ENCODE measurements at places on chromosomes 13 and 19.

DNA sequence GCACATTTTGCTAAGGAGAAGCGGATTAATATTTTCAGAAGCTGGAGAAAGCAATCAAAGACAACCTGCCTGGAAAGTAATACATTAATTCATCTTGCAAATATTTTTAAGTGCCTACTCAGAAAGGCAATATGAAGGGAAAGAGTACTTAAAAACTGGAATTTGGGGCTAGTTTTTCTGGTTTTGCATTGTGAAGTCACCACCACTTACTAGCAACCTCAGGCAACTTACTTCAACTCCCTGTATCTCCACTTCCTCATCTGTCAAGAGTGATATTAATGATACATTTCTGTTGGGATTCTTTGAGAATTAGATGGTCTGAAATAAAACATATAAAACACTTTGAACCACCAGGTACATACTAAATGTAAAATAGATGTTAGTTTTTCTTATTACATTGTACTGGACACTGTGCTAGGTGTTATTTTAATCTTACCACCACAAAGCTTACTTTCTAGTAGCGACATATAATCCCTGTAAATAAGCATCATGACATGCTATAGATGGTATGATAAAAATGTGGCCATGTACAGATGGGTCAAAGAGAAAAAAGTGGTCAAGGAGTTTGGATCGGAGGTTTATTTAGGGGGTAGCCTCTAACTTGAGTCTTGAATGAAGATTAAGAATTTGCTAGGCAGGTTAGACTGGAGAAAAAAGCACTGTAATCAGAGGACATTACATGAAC is 101.2 kb downstream of the SPRY2 start:
- DNase-seq = no peak

- peak; percentile 54 for DNase-seq
Observed at GRCh38 chr19:8515317-8515716, 1.4 kb upstream of the ZNF414 start.

DNA sequence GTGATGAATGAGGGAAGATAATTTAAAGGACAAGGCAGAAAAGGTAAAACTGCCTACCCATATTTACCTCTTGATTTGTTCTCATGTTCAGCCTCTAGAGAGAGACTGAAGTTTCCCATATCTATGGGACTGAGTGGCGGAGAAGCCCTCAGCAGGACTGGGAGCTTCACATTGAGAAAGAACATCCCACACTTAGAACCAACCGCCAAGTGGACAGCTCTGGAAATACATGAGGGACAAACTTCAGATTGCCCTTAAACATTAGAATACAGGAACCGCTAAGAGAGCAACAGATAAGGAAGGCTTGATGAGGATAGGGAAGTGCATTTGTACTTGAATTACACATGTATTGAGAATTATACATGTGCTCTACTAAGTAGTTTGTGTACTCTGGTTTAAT is 316.0 kb upstream of the MIR17HG start:
- DNase-seq = no peak

DNA sequence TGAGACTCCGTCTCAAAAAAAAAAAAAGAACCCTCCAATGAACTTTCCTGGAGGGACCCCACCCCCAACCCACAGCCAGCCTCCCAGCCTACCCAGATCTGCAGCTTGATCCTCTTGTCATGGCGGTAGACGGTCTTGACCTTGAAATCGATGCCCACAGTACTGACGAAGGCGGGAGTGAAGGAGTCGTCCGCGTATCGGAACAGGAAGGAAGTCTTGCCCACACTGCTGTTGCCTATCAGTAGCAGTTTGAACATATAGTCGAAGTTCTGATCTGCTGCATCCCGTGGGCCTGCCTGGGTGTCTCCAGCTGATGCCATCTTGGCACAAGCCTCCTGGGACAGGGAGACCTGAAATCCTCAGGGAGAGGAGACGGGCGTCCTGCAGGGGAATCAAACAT is 2.4 kb downstream of the RAB3D start:
- peak; percentile 32 for DNase-seq

DNA sequence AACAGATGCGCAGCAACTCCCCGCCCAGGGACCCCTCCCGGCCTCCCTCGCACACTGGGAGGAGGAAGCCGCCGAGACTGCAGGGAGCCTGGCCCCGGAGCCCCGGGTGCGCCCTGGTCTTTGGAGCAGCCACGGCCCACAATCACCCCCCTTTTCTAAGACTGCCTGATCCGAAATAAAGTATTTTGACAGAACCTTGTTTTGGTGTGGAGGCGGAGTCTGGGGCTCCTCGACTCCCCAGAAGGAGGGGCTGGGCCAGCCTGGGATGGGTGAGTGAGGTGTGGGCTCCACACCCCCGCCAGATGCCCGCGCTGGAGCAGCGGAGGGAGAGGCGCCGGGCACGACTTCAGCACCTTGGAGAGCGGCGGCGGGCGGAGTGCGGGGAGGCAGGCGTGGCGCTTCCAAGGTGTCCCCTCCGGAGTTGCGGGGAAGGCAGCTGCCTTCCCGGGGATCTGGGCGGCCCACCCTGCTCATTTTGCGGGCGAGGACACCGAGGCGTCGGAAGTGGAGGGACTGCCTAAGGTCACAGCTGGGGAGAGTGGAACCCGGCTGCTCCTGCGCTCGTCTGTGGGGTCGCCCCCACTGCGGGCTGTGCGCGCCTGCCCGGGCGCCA is 9.4 kb downstream of the SIRT6 start:
- peak; percentile 62 for DNase-seq

DNA sequence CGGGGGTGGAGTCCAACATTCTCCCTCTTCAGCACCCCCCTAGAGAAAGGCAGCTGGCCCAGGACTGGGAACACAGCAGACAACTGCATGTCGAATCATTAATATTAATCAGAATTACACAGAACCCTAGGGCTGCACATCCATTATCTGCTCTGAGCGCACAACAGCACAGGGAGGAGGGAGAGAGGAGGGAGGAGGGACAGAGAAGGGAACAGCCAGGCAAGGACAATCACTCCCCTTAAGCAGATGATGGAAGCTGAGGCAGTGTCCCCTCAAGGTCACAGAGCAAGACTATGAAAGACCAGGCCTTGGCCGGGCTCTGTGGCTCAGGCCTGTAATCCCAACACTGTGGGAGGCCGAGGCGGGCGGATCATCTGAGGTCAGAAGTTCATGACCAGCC is 25.7 kb downstream of the TLE6 start:
- DNase-seq = no peak

DNA sequence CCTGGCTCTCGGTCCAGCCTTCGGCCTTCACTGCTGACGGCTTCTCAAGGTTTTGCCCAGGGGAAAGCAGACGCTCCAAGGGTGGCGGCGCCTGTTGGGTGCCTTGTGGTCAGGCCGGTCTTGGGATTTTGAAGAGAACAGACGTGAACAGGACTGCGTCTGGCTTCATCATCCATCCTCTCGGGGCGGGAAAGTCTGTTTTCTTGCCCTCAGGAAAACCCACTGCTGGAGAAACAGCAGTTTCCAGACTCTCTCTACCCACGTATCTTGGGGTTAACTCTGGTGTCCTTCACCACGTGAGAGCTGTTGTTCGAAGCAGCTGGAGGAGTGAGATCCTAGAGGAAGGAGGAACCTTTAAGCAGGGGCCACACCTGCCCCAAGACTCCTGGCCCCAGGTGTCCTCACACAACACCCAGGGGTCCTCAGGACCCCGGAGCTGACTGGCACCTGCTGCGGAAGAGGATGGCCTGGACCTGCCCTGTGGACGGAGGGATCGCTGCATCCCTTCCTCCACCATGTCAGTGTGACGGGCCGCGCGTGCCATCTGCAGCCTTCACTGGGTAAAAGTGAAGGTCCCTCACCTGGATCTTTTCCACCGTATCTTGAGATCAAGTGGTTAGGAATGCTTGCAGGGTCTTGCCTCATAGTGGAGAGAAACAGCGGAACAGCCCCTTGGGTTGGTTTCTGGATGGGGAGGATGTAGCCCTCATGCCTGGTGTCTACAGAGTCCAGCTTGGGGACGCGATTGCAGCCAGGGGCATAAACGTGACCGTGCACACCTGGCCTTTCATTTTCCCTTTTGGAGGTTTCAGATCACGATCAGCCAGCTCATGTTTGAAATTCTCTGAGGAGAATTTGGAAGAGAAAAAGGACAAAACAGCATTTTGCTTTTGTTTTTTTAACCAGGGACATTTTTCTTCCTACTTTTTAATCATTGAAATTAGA is 69.5 kb upstream of the MCF2L start:
- no peak for DNase-seq

DNA sequence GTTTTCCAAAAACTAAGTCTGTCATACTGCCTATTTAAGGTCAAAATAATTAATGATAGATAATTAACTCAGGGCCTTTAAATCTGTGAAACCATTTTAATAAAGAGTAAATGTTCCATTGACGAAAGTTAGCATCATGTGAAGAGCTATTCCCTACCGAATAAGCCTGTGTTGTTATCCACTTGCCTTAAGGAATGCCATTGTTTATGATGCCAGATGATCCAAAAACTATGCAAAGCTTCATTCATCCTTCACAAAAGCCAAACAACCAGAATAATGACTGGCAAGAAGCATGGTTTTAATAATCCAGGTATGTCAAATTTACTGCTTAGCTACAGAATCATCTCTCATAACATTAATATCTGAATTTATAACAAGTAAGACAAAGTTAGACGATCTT is 6.5 kb upstream of the GPC6 start:
- no peak for DNase-seq

DNA sequence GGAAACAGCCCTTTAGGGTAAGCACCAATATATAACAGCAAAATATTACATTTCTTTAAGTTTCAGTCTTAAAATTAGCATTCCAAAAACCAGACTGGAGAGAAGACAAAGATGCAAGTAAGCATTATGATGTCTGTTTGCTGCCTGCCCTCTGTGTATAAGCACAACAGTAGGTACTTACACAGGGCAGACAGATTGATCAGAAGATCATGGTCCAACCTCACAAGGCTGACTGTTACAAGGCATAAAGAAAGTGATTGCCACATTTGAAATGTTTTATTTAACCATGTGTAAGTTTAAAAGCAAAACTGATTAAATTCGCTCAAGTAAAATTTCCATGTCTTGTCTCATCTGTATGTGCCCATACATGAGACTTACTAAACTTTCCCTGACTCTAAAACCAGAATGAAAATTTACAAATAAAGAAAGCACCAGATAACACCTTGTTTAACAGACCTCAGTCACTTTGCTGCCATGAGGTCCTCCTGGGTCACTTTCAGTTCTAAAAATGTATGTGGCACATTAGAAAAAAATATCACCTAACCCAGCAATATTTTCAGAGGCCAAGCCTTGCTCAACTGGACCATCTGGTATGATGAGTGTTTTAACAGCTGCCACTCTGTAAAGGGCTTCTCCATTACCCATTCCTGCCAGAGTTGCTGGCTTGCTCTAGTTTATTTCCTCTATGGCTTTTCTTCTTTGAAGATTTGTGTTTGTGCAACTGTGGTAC is 297.0 kb downstream of the RBM26 start:
- DNase-seq = no peak

- no peak for DNase-seq
Observed at GRCh38 chr19:47374876-47375693, 26.0 kb downstream of the DHX34 start.

GRCh38 chr19:18290302-18291018 is 9.0 kb upstream of the JUND start:
- DNase-seq = peak; percentile 95

DNA sequence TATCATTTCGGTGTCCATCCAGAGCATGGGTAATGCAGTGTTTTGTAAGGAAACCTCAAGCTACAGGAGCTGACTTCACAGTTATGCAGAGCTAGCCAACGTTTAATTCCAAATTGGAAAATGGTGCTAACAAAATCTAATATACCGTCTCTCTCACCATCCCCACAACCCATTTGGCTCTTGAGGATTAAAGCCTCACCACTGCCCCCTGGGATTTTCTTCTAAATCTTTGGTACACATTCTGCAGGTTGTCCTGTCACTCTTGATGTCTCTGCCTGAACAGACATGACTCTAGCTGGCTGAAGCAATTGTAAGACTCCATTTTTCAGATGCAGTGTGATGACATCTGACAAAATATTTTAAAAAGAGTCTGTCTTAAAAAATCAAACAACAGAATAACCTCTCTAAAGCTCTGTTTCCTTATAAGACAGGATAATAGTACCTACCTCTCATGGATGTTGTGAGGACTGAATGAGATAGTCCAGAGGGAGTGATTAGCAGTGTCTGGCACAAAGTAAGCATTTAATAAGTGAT is 451.8 kb downstream of the SUCLA2 start:
- no peak for DNase-seq

GRCh38 chr13:83929157-83929556 is 46.9 kb upstream of the SLITRK1 start:
- no peak for DNase-seq

DNA sequence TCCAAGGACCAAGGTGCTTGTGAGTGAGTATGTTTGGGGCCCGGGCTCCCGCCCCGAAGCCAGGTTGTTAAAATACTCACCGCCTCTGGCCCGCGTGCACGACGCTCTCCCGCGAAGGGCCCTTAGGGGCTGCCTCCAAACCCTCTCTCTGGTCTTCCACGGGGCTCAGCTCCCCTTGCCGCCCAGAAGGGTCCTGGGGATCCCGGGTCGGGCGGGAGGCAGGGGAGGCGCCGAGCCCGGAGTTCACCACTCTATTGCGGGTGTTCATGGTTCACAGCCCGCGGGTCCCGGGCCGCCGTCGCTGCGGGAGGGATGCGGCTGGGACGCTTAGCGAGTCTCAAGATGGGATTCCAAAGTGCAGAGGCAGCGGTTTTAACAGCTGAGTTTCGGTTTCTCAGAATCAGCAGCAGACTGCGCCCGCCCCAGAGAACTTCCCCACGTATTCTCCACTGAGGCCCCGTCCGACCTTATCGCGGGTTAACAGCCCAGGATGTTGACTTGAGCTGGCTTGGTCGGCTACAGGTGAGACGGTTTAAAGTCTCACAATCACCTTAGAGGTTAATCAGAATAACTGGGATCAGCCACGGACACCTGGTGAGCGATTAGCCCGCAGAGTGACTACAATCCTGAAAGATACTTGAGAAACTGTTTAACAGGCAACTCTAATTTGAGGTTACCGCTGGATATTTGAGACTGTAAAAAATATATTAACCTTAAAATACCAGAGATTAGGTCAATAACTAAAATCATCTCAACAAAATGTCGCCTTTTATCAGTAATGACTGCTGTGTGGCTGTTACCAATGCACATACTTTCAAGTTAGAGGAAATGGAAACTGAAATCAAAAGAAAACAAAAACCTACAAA is at the start of gene EPSTI1:
Gene EPSTI1, minus strand, starts transcription at position 344 of the 866 bp plus-strand sequence. Its CDS starts 76 bp downstream, at position 268.
- peak; percentile 86 for DNase-seq

DNA sequence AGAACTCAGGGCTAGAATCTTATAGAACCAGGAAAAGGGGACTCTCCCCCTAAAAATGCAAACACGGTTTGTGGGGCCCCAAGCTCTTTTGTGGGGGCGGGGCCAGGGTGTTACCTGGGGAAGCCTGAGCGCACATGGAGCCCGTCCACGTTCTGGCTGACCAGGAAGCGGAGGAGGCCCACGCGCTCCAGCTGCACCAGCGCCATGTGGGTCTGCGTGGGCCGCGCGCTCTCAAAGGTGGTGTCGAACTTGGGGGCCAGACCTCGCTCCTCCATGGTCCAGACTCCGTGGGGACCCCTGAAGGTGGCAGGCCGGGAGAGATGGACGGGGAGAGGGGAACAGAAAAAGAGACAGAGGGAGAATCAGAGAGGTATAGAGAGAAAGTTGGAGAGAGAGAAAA is 3.4 kb downstream of the SIRT6 start:
- DNase-seq = no peak

- no peak for DNase-seq
Observed at GRCh38 chr19:33376423-33376822, 2.9 kb downstream of the CEBPG start.

- no peak for DNase-seq
Observed at GRCh38 chr19:30344446-30345425, 27.4 kb upstream of the ZNF536 start.

- DNase-seq = peak; percentile 87
Observed at GRCh38 chr19:49301165-49301865, 23.7 kb downstream of the SLC6A16 start.

Data from activated CD4-positive, alpha-beta T cell treated with anti-CD3 and anti-CD28 coated beads, Interleukin-2, Interleukin-6, amounts not matched to agents 100 ng/mL and 50 ng/mL, durations not matched to agents 16 hours and 8 hours (primary cell).